ENCODE measurements at places on chromosomes 6 and 20.

GRCh38 chr20:15278041-15278440 lies 940.6 kb upstream of the FLRT3 start:
- no peak for DNase-seq

DNA sequence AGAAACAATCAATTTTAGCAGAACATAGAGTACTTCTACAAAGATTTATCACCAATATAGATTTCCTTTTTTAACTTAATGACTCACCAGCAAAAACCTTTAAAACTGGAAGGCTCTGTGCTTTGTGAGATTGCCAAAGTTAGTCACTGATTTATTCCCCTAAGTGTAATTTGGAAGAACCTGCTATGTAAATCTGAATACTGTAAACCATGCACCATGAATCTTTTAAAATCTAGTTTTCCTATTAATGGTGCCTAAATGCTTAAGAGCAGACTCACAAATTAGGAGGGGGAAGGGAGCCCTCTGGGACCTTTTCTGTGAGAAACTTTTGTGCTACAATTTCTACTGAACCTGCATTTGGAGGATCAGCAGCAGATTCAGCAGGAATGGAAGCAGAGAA lies 57.8 kb upstream of the PNRC1 start:
- no peak for DNase-seq

DNA sequence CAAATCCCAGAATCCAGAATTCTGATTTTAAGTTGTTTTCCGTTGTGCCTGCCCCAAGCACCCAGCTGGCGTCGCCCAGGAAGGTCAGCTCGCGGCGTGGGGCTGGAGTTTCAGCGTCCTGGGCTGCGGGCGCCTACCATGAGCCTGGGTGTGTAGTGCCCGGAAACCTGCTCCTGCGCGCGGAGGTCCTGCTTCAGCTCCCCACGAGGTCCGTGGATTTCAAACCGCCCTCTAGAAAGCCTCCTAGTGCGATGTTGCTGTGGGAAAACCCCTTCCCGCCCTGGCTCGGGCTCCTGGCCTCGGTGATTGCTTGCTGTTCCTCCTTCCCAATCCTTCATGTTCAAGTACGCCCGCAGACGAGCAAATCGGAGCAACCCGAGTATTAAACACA lies 51.3 kb upstream of the NRN1 start:
- DNase-seq = no peak

GRCh38 chr6:134000443-134000842 lies 47.4 kb downstream of the TBPL1 start:
- no peak for DNase-seq

DNA sequence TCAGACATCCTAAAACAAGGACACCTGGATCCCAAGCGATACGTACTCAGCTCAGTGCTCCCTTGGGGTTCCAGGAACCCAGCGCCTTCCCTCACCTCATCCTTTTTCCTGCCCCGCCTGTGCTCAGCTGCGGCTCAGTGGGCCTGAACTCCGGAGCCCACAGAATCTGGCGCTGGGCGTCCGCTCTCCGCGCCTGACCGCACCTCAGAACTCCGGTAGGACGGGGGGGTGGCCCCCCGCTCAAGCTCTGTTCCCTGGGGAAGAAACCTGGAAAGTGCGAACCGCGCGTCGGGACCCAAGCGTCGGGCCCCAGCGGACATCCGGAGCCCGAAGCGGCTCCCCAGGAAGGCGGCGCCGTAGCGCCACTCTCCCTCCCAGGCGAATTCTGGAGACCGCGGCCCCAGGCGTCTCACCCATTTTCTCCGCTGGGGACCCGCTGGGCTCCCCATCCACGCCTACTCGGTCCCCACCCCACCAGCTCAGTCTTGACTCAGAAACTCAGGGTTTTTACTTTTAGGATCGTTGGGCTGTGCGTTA lies 336 bp upstream of the LY6G5C start:
- DNase-seq = peak; percentile 34

DNA sequence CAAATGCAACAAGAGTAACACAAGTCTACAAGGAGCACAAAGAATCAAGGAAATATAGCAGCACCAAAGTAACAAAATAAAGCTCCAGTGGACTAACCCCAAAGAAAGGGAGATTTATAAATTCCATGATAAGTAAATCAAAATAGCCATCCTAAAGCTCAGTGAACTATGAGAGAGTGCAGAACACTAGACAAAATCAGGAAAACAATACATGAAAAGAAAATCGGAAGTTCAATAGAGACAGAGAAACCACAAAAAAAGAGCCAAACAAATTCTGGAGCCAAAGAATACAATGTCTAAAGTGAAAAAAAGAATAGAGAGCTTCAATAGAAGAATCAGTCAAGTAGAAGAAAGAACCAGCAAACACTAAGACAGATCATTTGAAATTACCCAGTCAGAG lies 247.3 kb upstream of the TENT5A start:
- no peak for DNase-seq

- DNase-seq = no peak
These were observed 49.2 kb downstream of the CBFA2T2 start for GRCh38 chr20:33539129-33539528.

GRCh38 chr6:140345935-140346334 lies 971.5 kb upstream of the CITED2 start:
- no peak for DNase-seq

- no peak for DNase-seq
These were observed 24.0 kb upstream of the SERINC1 start for GRCh38 chr6:122495612-122496011.

- no peak for DNase-seq
These were observed 1.2 kb downstream of the KAT14 start for GRCh38 chr20:18138639-18139583.

GRCh38 chr6:169022079-169022478 lies 231.6 kb downstream of the THBS2 start:
- no peak for DNase-seq

DNA sequence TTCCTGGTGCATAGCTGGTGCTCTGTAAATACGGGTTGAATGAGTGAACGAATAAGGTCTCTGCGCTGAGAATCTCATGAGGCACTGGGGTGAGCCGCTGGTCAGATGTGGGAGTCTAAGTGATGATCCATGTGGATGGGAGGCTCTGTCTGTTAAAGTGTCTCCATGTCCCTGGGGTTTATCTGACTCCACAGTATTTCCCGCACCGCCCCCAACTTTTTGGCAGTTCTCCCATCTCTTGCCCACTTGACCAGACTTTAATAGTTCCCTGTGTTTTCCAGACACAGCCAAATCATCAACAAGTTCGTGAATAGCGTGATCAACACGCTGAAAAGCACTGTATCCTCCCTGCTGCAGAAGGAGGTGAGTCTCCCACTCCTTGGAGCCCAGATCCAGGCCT lies 9.9 kb downstream of the BPIFA2 start:
- DNase-seq = no peak

DNA sequence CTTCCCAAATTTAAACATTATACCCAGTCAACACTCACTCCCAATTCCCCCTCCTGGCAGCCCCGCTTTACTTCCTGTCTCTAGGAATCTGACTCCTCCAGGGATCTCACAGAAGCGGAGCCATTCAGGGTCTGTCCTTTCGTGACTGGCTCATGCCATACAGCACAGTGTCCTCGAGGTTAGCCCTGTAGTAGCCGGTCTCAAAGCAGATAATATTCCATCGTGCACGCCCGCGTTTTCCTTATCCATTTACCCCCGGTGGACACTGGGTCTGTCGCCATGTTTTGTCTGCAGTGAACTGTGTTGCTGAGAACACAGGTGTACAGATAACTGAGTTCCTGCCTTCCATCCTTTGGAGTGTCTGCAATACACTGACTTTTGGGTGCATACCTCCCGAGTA lies 95.3 kb downstream of the TTLL2 start:
- no peak for DNase-seq

DNA sequence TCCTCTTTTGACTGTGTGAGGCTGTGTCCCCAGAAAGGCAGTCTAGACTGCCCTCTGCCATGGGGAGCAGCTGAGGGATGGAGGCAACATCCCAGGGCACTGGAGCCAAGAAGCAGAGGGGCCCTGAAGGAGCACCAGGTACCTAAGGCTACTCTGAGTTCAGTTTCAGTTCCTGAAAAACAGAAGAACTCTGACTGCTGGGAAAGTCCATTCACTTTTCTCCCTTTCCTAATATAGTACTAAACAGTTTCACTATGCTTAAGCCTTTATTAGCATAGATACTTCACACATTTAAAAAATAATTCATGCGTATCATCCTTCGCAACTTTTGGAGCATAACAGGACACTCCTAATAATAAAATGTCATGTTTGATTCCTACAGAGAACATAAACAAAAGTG lies 130.0 kb downstream of the FOXC1 start:
- DNase-seq = no peak

DNA sequence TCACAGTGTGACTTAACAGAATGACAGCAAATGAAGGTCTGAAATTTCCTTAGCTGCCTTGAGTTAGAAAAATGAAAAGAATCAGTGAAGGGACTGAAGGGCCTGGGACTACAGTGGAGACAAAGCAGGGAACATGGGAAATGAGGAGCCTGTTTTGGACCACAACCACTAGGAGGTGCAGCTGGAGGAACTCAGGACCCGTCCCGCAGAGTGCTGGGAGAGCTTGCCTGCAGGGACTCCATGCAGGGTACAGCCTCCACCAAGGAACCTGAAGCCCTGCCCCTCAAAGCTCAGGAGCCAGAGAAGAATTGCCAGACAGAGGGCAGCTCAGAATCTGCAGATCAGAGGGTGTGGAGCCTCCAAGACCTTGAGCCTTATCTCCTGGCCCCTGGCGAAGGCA lies 50.7 kb downstream of the LRFN2 start:
- DNase-seq = no peak

DNA sequence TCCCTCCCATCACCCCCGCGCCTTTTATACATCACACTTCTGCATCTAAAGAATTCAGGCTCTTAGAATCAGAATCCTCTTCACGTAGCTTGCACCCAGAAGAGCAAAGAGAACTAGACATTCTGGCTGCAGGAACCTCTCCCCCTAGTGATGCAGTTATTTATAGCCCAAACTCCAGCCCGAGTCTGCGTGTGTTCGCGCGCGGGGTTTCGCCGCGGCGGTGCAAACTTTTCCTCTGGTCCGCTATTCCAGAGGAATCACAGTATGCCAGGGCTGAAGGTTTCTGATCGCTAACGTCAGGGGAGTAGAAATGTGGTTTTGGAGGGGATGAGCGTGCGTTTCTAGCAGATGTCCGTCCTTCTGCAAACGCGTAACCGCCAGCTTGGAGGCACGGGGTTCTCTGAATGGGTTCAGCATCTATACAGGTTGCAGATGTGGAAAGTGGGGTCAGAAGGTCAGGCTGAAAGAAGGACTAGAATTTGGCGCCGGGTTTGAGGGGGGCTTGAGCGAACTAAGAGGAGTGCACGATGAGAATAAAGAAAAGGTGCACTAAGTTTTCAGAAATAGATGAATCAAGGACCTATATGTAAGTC lies 1.8 kb downstream of the EPHA7 start:
- DNase-seq = no peak

DNA sequence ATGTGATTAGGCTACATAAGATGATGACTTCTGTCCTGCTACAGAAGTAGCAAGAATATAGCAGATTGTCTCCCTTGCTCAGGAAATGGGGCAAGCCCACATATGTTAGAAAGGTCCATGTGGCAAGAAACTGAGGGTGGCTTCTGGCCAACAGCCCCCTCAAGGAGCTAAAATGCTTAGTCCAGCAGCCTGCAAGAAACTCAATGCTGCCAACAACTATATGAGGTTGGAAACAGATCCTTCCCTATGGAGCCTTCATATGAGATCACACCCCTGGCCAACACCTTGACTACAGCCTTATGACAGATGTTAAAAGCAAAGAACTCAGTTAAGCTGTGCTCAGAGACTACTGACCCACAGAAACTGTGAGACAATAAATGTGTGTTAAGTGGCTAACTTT lies 22.1 kb downstream of the PTPRT start:
- no peak for DNase-seq

GRCh38 chr6:134662077-134662700 lies 287.7 kb downstream of the ALDH8A1 start:
- no peak for DNase-seq

- no peak for DNase-seq
These were observed 8.9 kb downstream of the ARHGAP40 start for GRCh38 chr20:38610521-38610920.

- DNase-seq = no peak
These were observed 164.2 kb downstream of the ADAT2 start for GRCh38 chr6:143286251-143286795.

- DNase-seq = no peak
These were observed 88.8 kb downstream of the PRSS35 start for GRCh38 chr6:83601119-83601518.

DNA sequence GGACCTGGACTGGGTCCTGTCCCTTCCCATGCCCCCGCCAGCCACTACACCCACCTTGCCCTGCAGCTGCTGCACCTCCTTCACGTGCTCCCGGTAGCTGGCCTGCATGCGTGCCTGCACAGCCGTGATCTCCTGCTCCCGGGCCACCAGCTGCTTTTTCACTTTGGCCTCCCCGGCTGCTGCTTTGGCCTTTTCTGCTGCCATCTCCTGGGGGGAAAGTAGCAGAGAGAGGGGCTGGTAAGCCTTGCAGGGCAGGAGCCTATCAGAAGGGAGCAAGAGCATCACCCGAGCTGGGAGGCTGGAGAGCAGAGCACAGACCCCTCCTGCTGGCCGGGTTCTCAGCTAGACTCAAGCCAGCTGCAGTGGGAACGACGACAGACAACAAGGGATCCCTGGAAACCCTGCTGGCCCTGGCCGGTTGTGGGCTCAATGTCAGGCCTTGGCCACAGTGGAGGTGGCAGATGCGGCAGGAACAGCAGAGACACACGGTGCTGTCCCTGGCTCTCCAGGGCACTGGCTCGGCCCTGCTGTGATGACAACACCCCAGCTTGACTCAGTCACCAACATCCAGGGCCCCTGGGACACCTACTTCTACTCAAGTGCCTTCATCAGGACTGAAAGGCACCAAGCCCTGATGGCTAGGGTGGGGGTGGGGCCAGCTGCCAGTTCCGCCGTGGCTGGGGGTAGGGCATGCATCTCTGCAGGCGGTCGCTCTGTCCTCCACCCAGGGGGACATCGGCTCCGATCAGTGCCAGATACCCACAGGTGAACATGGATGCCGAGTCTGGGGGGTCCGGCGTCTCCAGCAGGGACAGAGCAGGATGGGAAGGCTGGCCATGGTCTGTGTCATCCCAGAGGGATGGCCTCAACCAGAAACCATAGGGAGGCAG lies 45.3 kb downstream of the RRBP1 start:
- DNase-seq = no peak

DNA sequence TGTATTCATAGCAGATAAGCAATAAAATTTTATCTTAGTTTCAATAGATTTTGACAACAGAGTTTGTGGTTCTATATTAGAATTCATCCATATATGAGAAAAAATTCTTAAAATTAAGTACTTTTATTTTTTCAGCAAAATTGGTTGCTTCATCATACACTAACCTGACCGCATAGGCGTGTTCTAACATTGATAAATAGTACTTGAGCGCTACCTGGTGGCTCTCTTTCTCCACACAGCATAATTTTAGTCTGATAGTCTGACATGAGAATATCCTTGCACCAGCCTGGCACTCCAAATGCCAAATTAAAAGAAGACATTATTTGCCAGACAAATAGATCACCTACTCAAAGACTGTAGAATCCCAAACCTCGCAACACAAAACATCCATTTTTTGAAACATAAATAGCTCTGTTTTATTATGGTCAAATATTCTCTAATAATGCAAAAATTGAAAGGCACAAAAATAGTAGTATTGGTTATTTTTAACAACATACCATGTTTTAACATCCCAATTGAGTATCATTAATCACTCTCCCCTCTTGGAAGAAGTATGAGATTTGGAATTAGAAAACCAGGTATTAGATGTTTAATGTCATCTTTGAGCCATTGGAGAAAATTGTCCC lies 33.0 kb upstream of the FILIP1 start:
- DNase-seq = peak; percentile 35

All from activated T-cell treated with anti-CD3 and anti-CD28 coated beads, Interleukin-2, amount 50 U/mL, for 4 hours (primary cell).